ENCODE measurements at places on chromosomes 11 and 22.
A peak's percentile ranks its signal among the peaks of the same experiment; 100 is the strongest.

DNA sequence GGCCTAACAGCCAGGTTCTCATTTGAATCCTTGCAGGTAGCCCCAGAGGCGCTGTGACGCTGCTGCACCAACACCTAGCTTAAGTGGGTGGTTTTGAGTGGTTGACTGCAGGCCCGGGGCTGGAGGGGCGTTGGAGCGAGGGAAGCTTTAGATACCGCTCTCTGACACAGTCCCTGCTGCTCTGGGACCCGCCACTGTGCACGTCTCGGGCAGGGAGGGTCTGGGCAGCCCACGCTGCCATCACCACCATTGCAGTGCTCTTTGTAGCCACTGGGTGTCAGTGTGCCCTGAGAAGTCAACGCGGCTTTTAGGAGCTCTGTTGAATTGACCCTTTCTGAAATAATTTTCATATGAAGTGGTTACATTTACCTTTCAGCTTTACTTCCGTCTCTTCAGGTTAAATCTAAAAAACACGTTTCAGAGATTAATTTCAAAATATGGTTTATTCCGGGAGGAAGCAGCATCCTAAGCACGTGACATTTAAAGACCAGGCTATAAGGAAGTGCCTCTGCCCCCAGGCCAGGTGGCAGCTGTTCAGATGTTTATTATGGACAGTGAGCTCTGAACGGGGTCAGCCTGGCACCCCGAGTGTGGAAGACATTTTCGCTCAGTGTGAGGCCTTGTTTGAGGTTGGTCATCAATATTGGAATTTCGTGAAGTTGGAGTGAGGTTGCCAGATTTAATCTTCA is 30.9 kb upstream of the PARVB start:
- DNase-seq, result peak; percentile 64

GRCh38 chr22:48116871-48117270 is 1354.4 kb downstream of the TBC1D22A start:
- DNase-seq, result no peak

DNA sequence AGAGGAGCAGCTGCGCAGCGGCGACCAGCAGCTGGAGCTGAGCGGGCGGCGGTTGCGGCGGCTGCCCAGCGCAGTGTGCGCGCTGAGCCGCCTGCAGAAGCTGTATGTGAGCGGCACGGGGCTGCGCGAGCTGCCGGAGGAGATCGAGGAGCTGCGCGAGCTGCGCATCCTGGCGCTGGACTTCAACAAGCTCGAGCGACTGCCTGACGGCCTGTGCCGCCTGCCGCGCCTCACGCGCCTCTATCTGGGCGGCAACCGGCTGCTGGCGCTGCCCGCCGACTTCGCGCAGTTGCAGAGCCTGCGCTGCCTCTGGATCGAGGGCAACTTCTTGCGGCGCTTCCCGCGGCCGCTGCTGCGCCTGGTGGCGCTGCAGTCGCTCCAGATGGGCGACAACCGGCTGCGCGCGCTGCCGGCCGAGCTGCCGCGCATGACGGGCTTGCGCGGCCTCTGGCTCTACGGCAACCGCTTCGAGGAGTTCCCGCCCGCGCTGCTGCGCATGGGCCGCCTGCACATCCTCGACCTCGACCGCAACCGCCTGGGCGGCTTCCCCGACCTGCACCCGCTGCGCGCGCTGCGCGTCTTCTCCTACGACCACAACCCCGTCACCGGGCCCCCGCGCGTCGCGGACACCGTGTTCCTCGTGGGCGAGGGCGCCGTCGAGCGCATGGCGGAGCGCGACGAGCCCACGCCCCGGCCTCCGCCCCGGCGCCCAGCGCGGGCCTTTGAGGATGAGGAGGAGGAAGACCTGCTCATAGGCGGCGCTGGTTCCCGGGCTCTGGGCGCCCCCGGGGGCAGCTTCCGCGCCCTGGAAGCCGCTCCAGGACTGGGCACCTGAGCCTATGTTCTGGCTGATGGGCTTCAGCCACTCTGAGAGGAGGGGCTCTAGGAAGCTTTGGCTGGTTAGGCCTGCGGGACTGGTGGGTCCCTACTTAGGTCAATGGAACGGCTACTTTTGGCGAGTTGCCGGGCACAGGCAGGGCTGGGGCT is 787 bp downstream of the LRRC10B start:
- DNase-seq, result peak; percentile 72

- DNase-seq, result no peak
Observed at GRCh38 chr11:77375107-77375506, 73.6 kb upstream of the GDPD4 start.

DNA sequence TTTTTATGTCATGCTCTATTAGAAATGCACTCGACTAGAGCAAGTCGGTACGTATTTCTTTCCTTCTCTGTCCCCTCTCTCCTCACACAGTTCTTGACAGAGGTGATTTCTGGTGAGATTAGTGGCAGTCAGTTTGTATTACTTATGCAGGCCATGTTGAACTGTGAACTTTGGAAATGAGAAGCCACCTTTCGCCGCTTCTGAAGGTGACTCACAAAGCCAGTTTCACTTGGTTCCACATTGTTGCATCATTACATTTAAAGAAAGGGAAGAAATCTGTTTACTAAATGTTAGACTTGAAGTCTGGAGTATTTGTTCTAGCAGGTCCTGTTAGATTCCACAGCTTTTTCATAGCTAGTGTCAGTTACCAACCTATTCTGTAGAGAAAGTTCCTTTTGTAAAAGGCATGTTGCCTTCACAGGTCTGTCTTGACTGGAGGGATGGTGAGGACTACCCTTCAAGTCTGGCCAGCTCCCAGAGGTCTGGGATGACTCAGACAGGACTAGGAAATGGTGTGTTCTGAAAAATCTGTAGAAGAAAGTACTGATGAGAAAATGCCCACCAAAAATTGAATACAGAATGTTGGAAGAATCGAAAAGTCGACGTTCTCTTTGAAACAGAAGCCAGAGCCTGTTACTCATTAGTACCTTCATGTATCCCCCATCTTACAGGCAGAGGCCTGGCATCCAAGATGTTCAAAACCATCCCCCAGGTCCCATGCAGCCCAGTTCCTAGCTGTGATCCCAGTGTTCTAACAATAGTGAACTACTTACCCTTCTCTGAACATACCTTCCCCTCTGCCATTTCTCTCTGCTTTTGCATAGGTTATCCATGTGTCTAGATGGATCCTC is 181.4 kb downstream of the DBX1 start:
- no peak for DNase-seq

DNA sequence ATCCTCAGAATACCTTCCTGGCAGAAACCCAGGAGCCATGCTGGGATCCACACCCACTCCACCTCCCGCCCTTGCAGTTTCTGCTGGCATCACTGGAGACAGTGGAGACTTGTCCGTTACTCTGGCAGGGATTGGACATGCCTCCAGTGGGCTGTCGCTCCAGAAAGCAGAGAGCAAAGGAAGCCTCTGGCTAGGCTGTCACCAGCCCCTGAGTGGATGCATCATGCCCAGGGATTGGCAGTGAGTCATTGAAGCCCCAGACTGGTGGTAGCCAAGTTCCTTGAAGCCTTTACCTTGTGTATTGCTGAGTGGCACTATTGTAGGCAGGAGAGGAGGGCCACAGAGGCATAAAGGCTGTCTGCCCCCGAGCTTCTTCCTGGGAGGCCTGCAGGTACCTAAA is 34.8 kb upstream of the E2F8 start:
- DNase-seq, result no peak

DNA sequence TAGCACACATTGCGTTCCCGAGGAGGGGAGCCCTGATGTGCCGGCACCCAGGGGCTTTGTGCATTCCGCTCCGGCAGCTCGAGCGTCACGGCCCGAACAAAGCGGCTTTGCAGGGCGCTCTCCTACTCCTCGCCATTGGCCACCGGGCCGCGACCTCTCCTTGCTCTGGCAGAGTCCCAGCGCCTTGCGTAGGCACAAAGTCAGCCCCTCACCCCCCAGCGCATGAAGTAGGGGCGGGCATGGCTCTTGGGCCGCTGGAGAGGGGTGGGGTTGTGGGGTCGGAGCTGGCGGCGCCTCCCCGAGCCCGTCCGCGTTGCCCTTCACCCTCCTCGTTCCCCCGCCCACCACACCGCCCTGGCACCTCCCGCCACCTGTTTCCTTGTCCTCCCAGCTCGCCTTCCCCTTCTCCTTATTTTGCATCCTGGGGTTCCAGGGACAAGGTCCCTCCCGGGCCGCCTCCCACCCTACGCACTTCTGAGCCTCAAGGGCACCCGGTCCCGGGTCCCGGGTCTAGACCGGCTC is 753 bp upstream of the PPARA start:
- DNase-seq, result peak; percentile 22

DNA sequence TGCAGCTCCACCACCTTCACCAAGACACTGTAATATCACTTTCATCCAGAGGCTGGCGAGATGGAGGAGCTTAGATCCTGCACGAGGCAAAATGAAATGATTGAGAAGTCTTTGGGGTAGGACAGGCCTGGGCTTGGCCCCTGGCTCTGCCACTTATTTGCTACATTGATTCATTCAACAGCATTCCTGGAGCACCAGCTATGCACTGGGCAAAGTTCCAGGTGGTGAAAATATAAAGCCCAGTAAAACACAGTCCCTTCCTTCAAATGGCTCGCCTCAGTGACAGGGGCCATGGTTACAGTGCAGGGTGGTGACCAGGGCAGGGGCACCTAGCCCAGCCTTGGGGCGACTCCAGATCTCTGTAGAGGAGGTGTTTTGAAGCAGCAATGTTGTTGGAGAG is 19.7 kb downstream of the ALX4 start:
- DNase-seq, result no peak

GRCh38 chr22:36986242-36986821 is 32.9 kb downstream of the TST start:
- peak; percentile 44 for DNase-seq

- no peak for DNase-seq
Observed at GRCh38 chr11:26418386-26418912, 86.5 kb downstream of the ANO3 start.

DNA sequence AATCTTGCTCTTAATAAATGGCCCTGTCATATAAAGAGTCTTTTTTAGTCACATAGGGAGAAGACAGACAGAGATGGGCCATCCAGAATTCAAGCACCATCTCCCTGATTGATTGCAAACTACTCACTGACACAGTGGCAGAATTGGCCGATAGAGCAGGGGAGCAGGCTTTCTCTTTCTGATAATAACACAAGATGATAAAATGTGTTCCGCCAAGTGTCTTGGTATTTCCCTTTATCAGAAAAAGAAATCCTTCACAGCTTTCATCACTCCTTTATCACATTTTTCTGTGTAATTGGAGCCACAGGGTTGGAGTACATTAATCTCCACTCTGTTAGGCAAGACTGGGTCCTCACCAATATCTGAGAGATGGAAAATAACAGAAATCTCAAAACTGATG is 406.0 kb downstream of the TMEM135 start:
- DNase-seq, result no peak

GRCh38 chr22:36151006-36151595 is 9.5 kb downstream of the APOL3 start:
- DNase-seq, result no peak

Measured in activated CD4-positive, alpha-beta T cell treated with anti-CD3 and anti-CD28 coated beads, Interleukin-2, amount 10 ng/mL, durations not matched to agents 7 days and 5 days (primary cell).